ENCODE measurements at places on chromosomes 5 and 9. TPM values are rescaled to one million over a fixed set of nuclear protein-coding genes. Genes with fewer than 3 reads are reported as not detected.

GRCh38 chr5:146762830-146763229, 115.7 kb downstream of the PPP2R2B start:
- DNase-seq: no peak

- no peak for DNase-seq
Measured at GRCh38 chr5:170104710-170105109, 987 bp upstream of the FOXI1 start.

DNA sequence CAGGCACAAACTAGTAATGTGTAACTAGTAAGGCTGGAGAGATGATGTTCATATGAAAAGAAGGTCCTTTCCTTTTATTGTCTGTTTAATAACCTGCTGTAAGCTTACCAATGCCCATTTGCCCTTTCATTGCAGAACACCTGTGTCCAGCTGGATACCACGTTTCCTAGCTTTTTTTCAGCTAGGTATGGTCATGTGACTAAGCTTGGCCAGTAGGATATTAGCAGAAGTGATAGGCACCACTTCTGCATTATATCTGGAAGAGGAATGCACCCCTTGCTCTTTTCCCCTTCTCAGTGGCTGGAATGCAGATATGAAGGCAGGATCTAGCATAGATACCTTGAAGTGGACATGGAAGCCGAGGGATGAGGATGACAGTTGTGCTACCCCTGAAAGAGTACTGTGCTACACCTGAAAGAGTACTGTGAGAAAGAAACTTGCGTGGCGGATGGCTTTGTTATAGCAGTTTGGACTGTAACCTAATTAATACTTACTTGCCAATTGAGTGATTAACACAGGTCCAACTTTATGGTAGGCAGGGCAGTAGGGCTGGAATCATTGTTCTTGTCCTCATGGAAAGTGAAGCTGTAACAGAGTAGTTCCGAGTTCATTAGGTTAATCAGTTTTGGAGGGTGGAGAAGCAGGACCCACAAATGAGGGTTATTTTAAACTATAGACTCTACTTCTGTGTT, 6.8 kb downstream of the SMIM32 start:
- no peak for DNase-seq

GRCh38 chr9:69674716-69675438, 2.7 kb upstream of the APBA1 start:
- peak; percentile 71 for DNase-seq

- no peak for DNase-seq
Measured at GRCh38 chr5:107485184-107485583, 185.6 kb downstream of the EFNA5 start.

DNA sequence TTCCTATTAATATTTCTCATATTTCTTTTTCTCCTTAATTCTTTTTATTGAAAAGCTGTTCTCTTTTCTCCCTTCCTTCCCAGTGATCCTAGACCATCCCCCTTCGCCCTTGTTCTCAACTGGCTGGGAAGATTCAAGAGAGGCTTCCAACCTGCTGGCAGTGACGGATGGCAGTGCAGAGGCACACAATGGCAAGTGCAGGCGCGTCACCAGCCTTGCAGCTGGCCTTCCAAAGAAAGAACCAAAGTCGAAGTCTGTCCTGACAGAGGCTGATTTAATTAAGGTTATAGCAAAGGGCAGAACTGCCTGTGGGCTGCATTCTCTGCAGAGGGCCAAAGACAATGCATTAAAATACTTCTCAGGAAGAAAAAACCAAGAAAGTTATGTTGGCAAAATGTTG, 7.4 kb downstream of the CEMIP2 start:
- DNase-seq: no peak

DNA sequence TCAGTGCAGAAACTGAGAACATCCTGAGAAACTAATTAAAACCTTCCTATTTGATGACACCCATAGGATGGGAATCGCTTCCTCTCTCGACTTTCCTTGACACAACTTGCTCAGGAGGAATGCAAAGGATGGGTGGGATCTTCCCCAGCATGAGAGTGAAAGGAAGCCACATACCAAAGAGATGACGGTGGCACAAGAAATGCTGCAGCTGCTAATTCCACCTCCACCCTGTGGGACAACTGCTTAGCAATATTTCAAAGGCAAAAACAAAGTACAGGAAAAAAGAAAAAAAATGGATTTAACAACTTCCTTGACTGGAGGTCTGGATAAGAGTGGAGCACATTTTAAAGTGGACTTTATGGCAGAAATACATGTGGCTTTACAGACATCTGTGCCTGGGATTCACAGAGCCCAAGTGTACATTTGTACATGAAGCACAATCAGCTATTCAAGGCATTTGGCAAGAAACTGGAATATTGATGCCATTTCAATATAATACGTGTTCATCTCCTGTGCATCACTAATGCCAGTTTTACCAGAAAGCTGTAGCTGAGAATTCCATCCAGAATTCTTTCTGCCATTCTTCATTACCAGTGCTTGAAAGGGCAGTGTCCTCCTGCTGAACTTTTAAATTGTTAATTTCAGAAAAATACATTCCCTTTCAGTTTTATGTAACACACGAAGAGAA, 359.2 kb upstream of the ACTBL2 start:
- DNase-seq: peak; percentile 90

DNA sequence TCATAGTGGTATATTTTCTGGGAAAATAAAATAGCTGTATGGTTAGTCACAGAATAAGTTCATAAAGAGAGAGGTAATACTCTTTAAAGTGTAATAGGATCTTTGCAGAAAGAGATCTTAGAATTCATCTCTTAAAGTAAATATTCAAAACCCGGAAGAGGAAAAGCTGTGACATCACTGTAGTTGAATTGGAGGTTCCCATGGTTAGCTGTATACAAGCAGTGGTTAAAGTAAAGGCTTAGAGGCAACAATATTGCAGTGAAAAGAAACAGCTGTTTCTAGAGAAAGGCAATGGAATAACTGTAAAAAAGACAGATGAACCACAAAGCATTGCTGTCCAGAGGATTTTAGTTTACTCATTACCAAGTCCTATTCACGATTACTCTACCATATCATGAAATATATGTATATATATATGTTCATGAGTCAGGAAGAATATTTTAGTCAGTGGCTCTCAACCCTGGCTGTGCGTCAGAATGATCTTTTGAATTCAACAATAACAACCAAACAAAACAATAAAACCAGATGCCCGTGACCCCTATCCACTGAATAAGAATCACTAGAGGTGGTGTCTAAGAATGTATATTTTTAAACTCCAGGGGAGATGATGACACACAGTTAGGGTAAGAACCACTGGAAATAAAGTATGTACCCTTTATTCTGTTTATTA, 4.7 kb downstream of the ERCC6L2 start:
- DNase-seq: peak; percentile 53

- DNase-seq: no peak
Measured at GRCh38 chr5:178632285-178632684, 5.4 kb upstream of the CLK4 start.

DNA sequence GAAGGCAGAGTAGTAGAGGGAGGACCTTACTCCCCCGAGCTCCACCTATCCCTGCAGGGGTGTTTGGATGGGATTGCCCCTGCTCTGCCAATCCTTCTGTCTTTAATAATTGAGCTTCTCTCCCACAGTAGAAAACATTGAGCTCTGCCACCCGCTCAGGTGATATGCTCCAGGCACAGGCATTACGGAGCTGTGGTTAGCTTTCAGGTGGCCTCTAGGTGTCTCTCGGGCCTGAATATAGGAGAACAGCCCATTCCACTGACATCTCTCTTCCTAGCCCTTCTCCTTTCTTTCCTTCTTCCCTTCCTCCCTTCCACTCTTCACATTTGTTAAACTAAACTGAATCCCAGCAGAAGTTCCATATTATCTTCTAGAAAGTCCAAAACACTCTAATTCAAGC, 203.4 kb downstream of the SYK start:
- DNase-seq: no peak

DNA sequence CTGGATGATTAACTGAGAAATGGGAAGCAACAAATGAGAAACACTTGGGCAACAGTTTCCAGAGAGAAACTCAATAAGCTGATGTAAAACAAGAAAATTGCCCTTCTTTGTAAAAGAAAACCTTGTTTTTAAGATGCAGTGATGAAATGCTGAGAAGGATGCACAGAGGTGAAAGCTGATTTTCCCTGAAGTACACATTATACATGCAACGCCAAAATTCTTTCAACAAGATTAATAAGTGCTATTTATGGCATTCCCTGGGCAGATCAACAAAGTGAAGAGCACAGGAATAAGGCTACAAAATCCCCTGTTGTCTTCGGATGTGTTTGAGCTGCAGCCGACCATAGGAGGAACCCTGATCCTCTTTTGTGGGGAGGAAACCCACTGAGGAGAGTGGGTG, 208.0 kb upstream of the ANKH start:
- DNase-seq: no peak

DNA sequence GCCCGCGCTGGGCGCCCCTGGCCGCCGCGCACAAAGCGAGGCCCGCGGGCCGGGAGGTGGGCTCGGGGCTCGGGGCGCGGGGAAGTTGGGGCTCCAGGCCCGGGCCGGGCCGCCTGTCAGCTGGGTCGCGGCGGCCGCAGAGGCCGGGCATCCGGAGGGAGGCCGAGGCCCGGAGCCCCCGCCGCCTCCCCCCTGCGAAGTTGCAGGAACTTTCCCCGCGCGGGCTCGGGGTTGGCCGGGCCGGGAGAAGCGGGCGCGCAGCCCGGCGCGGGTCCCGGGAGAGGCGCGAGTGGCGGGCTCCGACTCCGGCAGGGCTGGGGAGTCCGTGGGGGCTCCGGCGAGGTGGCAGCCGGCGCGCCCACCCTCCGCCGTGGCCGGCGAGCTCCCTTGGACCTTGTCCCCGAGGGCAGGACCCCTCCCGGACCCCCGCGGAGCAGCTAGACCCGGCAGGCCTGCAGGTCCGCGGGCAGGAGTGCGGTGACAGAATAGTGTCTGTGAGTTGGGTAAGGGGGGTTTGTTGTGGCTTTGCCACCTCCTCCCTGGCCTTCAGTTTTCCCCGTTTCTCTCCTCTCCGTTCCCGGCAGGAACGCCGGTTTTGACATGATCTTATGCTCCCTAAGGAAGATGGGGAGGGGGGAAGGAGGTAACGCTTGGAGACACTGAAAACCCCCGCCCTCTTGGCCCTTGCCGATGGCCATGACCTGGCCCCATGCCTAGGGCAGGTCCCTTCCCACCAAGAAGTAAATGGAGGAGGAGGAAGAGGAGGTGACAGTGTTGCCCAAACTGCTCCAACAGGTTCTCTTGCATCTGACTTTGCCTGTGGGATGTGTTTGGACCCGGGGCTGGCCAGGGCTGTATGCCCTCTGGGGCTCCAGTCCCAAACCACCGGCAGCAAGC, 942 bp downstream of the PHF2 start:
- no peak for DNase-seq

DNA sequence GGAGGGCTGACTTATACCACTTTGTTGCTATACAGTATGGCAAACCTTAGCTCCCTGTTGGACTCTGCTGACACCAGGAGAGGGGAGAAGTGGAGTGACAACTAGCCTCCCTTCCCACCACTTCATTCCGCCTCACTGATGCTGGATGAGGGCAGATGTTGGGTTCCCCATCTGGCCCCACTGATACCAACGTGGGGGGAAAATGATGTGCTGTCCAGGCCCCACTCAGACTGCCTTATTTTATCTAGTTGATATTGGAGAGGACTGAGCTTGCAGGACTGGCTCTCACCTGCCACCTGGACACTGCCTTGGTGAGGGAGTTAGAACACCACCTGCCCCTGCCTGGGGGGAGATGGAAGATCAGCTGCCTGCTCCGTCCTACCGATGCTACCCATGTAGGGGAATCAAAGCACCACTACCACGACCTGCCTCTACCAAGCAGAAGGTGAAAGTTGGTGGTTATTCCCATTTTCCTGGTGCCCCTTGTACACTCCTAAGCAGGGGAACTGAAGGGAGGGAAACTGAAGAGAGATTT, 292.1 kb downstream of the GADD45G start:
- no peak for DNase-seq

DNA sequence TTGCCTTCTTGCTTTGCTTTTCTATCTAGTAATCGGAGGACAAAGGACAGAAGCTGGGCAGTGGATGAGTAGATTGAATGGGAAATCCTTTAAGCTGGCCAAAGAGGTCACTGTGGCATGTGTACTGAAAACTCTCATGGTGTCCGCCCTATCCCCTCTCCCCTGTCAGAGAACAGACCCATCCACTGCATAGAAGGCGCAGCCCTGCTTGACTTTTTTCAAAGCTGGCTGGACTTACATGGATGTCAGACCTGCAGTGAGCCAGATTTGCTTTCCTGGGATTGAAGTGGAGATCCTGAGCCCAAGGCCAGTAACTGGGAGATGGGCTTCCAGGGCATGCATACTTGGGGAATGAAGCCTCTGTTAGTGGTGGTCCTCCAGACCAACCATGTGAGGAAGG, 329.5 kb downstream of the TRPM3 start:
- no peak for DNase-seq

- DNase-seq: no peak
Measured at GRCh38 chr9:115369322-115369957, 251.5 kb upstream of the TNC start.

- no peak for DNase-seq
Measured at GRCh38 chr5:43314724-43315123, 1.5 kb upstream of the HMGCS1 start.

- DNase-seq: no peak
Measured at GRCh38 chr5:73945505-73945904, 319.5 kb downstream of the ARHGEF28 start.

- DNase-seq: no peak
Measured at GRCh38 chr5:761854-762710, 22.4 kb downstream of the ZDHHC11B start.

DNA sequence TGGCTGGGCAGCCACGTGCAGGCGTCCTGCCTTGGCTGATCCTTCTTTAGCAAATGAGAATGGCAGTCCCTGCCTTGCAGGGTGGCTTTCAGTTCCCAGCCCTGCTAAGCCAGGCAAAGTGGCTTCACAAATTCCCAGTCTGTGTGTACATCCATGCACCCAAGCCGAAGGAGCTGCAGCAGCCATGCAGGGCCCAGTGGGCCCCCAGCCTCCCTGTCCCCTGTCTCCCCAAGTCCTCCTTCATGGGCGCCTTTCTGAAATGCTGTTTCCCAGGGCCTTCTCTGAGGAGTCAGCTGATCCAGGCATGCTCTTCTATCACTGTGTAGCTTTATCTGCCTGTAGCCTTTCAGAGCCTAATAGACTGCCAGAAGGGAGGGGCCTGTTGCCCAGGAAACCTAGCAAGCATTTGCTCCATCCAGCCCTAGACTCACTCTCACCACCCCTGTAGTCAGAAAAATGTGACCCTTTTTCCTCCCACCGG, 47.4 kb upstream of the SHC3 start:
- DNase-seq: no peak

- no peak for DNase-seq
Measured at GRCh38 chr5:132056610-132057497, 3.6 kb upstream of the IL3 start.

FAM81B gene
- 0.20 TPM for total RNA-seq

DMAC1 gene
- 14.0 TPM for total RNA-seq

FOXD4L4 gene
- 0.25 TPM for total RNA-seq

GFI1B gene
- total RNA-seq: not detected

DBH gene
- not detected for total RNA-seq

KIAA0825 gene
- 0.99 TPM for total RNA-seq

OBP2B gene
- not detected for total RNA-seq

NEURL1B gene
- 0.46 TPM for total RNA-seq

C8G gene
- 0.67 TPM for total RNA-seq

AGXT2 gene
- not detected for total RNA-seq

GALNT12 gene
- 1.2 TPM for total RNA-seq

MTRR gene
- total RNA-seq: 23.2 TPM

SARDH gene
- total RNA-seq: 0.35 TPM

PHF24 gene
- total RNA-seq: not detected

OR1J2 gene
- not detected for total RNA-seq

FYB1 gene
- not detected for total RNA-seq
